ENCODE measurements at places on chromosomes 1 and 21. TPM values are rescaled to one million over a fixed set of nuclear protein-coding genes. Genes with fewer than 3 reads are reported as not detected.

Gene CHIA
- polyA plus RNA-seq, result not detected

GRCh38 chr1:60431593-60431992 is 358.0 kb upstream of the C1orf87 start:
- H3K36me3 ChIP-seq, result no peaks in the 10 kb centered on the region
- H3K27me3 ChIP-seq, result no peaks in the 10 kb centered on the region
- no peak overlapping the region for H3K4me3 ChIP-seq

DNA sequence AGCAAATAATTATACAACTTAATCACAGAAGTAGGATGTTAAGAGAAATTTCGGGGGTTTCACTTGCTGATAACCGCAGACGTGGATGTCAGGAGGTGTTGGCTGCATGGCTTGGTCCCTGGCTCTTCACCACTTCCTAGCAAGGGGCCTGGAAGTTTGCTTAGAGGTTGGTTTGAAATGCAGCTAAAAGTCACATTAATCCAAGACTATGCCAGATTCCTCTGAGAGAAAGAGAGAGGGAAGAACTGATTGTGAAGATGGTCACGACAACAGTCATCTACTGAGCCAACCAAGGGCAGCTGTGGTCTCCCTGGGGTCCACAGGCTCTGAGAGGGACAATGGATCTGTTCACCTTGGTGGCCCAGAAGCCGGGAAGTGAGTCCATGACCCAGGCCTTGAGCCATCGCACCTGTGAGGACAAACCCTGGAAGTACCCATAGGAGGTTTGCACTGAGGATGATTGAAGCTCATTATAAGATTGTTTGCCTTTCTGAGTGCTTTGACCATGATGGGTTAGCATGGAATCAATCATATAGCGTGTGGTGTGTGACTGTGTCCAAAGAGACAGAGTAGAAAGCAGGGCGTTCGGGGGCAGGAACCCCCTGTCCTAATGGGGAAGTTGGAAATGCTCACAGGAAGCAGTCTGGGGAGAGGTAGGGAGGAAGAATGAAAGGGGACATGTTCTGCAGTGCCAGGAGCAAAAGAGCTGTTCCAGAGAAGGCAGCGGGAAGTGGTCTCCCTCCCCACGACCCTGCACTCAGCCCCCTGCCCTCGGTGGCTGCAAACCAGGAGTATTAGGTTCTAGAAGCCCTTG is 47.1 kb downstream of the UMODL1 start:
- DNase-seq, result no peak
- peaks cover 5% of the 10 kb centered on the region for H3K4me1 ChIP-seq
- peaks cover 10% of the 10 kb centered on the region for H3K27me3 ChIP-seq

GRCh38 chr1:205585835-205586785 is 45.7 kb downstream of the ELK4 start:
- H3K27me3 ChIP-seq, result no peaks in the 10 kb centered on the region
- H3K27ac ChIP-seq, result no peak overlapping the region
- no peak overlapping the region for H3K4me3 ChIP-seq
- DNase-seq, result peak; percentile 42

- no peak for DNase-seq
- H3K4me3 ChIP-seq, result no peak overlapping the region
- no peaks in the 10 kb centered on the region for H3K27me3 ChIP-seq
- H3K27ac ChIP-seq, result no peak overlapping the region
- H3K36me3 ChIP-seq, result no peaks in the 10 kb centered on the region
These were observed 361.9 kb upstream of the GREM2 start for GRCh38 chr1:240973875-240974274.

DNA sequence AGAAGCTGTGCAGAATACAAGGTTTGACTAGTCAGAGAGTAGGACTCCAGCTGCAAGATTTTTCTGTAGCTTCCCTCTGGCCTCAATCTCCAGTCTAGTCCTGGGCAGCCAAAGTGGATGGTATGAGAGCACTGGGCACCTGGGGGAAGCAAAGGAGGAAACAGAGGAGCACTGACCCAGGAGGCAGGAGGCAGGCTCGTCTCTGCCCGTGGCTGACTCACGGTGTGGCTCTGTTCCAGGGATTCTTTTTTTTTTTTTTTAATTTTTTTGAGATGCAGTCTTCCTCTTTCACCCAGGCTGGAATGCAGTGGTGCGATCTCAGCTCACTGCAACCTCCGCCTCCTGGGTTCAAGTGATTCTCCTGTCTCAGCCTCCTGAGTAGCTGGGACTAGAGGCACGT is 4.1 kb upstream of the NPPB start:
- no peaks in the 10 kb centered on the region for H3K36me3 ChIP-seq
- H3K27me3 ChIP-seq, result peaks cover 17% of the 10 kb centered on the region
- H3K4me3 ChIP-seq, result no peak overlapping the region
- no peak overlapping the region for H3K27ac ChIP-seq
- peaks cover 6% of the 10 kb centered on the region for H3K4me1 ChIP-seq
- no peak for DNase-seq

- H3K36me3 ChIP-seq, result peaks cover 21% of the 10 kb centered on the region
- peak; percentile 64 for DNase-seq
- no peaks in the 10 kb centered on the region for H3K27me3 ChIP-seq
- no peak overlapping the region for H3K4me3 ChIP-seq
- H3K27ac ChIP-seq, result peak overlapping the region; percentile 4
These were observed 144.6 kb downstream of the PGBD5 start for GRCh38 chr1:230281556-230281955.

Measured in sigmoid colon (tissue), 7 donors.